Omental fat pad (tissue), 4 donors: ENCODE measurements at places on chromosomes 6 and 20.

DNA sequence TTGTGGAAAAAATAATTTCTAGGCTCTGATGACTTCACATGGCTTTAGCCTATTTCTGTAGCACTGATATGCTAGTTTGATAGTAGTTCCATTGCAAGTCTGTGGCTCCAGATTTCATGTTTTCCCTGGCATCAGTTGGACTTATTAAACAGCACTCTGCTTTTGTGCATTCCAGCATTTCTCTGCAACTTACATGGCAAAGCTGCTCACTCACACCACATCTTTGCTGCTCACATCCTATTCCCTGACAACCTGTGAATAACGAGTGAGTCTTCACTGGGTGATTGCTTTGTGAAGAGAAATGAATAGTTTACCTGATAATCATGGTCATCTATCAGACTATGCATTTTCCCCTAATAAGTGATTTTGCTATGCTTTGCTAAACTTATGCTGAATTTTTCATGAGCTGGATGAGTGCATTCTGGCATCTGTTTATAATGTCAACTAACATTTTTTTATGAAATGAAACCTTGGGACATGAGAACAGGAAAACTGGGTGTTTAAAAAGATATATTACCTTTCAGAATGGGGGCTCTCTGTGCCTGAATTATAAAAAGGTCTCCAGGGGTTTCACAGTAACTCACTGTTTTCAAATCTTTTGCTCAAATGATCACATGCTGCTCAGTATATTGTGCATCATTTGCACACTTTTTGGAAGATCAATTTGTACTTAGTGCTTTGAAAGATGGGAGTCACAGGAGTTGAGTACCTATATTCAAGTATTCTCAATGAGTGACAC is 301.8 kb downstream of the TBC1D32 start:
- no peak for DNase-seq

DNA sequence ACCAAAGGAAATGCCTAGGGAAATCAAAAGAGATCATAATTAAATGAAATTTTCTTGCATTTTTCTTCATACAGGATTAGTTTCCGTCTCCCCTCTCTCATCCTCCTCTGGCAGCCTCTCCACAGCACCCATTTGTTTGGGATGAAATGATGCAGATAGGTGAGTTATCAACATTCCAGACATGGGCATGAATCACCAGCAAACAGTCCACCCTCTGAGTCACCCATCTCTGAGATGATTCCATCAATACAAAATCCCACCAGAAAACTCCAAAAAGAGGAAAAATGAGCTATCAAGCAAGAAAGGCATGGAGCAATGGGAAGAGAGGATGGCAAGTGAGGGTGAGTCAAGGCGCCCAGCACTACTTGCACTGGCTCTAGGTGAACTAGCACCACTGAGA is 11.4 kb downstream of the MC3R start:
- DNase-seq = no peak

DNA sequence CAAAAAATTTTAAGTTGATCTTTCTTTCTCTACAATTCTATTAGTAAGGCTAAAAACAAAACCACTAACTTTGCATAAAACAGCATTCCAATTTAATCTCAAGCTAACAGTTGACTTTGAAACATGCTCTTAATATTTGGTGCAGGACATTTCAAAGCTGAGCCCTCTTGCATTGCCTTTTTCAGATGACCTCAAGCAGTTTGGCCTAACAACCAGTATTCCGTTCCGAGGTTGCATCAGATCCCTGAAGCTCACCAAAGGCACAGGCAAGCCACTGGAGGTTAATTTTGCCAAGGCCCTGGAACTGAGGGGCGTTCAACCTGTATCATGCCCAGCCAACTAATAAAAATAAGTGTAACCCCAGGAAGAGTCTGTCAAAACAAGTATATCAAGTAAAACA is 194.0 kb downstream of the ARHGAP18 start:
- DNase-seq = no peak

DNA sequence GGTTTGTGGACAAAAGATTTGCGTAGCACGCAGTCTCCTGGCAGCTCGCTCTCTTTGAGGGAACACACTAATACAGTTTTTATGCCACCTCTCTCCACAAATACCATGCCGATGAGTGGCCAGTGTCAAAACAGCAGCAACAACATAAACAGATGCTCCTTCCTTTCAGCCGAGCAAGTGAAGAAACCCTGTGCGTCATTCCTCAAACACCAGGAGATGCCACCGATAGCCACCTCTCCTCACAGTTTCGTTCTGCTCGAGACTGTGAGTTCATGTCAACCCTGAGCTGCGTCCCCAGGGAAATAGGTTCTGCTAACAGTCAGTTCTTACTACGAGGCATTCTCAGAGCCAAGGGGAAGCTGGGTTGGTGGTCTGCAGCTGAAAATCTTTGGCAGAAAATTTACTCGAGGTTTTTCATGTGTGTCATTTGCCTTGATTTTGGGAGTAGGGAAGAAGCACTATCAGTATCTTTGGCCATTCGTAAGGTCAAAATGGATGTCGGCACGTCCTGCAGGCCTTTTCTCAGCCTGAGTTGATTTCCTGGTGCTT is 59.9 kb downstream of the EYA2 start:
- DNase-seq = no peak

- DNase-seq = no peak
Measured at GRCh38 chr6:45722876-45723275, 292.8 kb downstream of the CLIC5 start.

DNA sequence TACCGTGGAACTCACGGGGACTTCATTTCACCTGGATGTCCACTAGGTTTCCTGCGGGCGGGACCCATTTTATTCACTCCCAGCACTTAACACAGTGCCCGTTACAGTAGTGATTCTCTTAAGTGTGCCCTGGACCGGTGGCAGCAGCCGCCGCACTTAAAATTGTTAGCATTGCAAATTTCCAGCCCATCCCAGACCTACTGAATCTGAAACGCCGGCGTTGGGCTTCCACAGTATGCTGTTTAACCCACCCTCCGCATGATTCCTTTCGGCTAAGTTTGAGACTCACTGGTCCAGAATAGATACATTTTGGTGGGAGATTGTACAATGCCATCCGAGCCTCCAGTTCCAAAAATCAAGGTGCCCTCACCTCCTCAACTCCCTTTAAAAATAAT is 967 bp downstream of the SMPDL3A start:
- no peak for DNase-seq

GRCh38 chr6:43915208-43915869 is 145.3 kb downstream of the VEGFA start:
- no peak for DNase-seq

GRCh38 chr6:108114841-108115597 is 40.5 kb upstream of the OSTM1 start:
- no peak for DNase-seq

- DNase-seq = no peak
Measured at GRCh38 chr6:84033523-84034451, at the start of gene MRAP2. Gene MRAP2, plus strand, starts transcription at chr6:84033772. Its CDS starts 21,547 bp downstream, at chr6:84055319.

- DNase-seq = no peak
Measured at GRCh38 chr20:276620-277495, 13.7 kb downstream of the C20orf96 start.

DNA sequence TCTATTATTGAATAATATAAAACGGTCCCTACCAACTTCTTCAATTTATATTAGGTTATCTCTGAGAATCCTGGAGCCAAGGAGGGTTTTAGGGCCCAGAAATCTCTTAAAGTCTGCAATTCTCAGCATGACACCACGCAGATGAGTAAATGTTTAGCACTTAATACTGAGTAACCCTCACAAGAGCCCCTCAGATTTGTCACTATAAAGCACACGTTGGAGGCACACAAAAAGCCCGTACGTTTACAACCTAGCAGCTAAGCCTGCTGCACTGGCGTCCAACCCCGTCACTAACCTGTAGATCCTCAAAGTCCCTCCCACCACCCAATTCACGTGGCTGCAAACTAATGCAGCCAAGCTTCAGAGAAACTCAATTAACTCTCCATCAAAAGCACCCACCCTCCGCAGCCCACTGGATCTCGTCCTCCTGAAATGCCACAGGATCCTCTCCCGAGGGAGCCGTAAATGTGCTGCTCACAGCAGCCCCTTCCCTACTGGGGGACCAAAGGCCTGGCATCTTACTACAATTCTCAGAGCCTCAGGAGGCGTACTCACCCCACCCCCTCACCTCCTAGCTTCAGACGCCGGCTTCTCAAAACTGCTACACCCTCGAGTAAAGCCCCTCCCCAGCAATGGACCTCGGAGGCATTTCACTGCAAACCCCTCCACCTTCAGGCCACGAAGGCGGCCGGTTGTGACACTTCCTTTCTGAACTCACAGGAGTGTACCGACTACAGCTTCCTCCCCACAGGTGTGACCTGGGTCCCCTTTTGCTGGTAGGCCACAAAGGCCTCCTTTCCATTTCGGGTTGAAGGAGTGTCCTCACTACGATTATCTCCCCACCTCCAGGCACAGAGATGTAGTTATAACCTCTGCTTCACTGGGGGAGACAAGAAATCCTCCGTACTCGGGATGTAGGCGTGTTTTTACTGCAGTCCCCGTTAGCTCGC is 909 bp downstream of the CPNE1 start:
- DNase-seq = no peak

DNA sequence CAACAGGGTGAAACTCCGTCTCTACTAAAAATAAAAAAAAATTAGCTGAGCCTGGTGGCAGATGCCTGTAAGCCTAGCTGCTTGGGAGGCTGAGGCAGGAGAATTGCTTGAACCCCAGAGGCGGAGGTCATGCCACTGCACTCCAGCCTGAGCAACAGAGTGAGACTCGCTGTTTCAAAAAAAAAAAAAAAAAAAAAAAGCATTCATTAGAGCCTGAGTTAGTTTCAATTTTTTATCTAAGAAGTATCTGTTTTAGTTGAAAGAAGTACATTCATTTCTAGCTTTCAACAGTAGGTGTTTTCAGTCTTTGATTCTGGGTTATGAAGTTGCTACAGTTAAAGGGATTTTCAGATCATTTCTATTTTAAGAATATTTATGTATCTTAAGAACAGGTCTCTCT is 42.2 kb downstream of the ZNF292 start:
- DNase-seq = no peak

DNA sequence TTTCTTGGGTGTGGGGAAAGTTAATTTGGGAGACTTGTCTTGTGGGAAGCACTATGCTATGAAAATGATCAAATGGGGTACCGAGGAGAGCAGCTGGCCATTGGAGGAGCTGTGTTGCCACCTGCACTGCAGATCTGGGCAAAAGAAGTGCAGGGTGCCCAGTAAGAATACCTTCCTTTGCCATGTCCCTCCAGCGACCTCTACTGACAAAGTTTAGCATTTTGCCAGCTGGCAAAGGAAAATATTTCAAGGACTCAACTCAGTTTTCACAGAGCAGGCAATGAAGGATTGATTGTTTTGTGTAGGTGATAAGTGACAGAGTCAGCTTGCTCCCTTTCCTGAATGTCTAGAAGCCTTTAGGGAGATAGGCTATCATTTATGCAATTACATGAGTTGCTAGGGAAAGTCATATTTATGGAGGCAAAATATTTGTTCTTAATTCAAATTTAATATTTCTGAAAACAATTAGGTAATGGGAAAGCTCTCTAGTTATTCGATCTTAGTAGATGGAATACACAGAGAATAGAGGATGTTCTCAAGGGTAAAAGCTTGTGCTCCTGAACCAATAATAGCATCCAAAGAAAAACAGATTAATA is 118.4 kb downstream of the FARS2 start:
- DNase-seq = no peak

DNA sequence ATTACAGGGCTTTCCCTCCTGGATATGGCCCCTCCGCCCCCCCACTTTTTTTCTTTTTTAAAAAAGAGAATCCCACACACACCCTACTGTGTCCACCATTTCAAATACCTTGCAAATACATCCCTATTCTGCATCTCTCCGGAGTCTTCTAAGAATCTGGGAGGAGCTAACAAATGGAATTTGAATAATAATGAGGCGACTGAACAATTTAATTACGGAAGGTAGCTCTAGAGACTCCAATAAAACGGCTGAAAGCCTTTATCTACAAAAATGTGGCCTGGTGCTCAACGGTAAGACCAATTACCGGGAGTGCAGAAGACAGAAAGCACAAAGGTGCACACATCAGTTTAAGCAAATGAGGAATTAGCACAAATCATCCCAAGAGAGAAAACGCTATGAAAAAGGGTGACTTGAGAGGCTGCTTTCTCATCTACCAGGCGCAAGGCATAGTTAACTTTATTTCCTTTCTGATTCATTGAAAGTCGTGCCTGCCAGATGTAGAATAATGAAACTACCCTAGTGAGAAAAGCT is 1.8 kb downstream of the RRAGD start:
- no peak for DNase-seq

DNA sequence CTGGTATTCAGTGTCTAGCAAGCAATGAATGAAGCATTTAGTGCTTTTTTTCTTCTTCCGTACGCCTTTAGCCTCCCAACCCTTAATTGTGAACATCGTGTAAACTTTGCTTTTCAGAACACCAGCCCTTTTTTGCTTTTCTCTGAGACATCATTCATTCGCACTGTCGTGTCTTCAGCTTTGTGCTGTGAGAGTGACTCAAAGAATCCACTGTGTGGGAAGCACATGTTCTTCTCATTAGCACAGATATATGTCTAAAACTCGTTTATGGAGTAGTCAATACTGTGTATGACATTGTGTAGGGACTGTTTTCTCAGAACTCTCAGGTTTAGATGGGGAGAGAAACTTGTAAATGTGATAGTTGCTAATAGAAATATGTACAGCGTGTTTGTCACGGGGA is 279.1 kb downstream of the FARS2 start:
- no peak for DNase-seq

DNA sequence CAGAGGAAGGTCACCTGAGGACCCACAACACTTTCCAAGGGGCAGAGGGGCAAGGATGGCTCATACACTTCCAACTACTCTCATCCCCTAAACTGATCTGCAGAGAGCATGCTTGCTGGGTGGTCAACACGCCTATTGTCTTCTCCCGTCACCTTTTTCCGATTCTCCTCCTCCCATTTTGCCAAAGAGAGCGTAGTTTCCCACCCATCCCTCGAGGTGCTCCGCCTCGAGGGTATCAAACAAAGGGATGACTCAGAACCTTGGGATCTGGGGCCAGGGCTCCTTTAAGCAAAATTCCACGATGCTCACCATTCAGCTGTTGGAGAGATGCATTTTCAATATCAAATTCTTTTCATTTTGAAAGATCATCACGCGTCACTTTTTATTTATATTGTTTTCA is 507.5 kb upstream of the SULF2 start:
- DNase-seq = no peak

DNA sequence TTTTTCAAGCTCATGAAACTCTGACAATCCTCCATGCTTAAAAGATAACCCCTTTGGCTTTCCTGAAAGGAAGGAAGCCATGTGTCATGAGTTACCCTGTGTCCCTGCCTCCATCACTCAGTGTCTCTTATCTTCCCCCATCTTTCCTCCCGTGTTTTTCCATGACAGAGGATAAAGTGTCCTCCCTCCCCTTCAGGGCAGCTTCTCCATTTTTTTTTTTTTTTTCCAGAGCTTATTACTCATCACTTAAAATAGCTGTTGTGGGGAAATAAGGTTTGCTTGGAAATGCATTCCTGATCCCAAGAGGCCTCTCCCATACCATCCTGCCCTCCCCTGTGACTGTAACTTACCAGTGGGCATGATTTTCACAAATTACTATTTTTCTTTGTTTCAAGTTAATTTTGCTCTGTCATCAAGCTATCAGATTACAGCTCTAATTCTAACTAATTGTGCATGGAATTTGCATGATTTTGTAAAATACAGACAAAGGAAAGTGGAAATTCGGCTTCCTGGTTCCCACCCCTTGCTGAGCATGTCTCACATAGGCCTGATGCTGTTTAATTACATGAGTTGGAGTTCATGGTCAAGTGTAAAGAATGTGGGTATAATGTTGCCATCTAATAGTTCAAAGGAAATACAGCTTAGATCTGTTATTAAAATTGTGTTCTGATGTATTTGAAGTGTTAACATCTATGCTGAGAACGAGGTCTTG is 614.5 kb upstream of the FLRT3 start:
- no peak for DNase-seq

- DNase-seq = no peak
Measured at GRCh38 chr6:168871642-168872315, 381.9 kb downstream of the THBS2 start.
